ENCODE measurements at places on chromosomes 2 and 18. TPM values are rescaled to one million over a fixed set of nuclear protein-coding genes. Genes with fewer than 3 reads are reported as not detected.

DNA sequence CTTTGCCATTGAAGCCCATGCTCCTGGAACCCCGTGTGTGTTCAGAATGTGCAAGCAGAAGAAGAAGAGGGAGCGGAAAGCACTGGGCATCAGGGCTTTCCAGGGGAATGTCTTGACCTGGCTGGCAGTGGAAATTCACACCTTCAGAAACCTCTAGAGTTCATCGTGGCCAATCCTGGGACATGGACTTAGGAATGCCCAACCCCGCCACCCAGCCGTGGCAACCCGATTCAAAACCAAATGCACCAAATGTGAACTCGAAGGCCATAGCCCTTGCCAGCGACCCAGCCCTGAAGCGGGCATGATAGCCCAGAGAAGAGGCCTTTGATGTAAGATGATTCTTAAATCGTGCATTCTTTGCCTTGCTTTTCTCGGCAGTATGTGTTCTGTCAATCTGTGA lies 69.4 kb downstream of the ADI1 start:
- no peak for DNase-seq

GRCh38 chr2:202129841-202130240 lies 56.8 kb downstream of the KIAA2012 start:
- no peak for DNase-seq

L3MBTL4 gene
- 2.9 TPM for total RNA-seq

DNA sequence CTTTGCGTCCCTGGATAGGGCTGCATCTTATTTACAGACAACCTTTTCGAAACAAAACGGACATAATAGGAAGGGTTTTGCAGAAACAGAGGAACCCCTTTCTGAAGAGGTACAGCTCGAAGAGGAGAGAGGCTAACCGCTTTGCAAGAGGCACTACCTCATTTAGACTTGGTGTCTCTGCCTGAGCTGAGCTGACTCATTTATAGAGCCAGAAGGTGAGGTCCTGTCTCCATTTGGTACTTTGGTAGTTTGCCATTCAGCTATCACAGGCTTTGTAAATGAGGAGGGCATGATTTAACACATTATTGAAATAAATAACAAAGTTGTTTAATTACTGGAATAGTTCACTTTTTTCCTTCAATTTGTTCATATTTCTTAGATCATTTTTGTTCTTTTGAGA lies 2.2 kb upstream of the NXPH2 start:
- DNase-seq: no peak

ADD2 gene
- 119 TPM for total RNA-seq

DNA sequence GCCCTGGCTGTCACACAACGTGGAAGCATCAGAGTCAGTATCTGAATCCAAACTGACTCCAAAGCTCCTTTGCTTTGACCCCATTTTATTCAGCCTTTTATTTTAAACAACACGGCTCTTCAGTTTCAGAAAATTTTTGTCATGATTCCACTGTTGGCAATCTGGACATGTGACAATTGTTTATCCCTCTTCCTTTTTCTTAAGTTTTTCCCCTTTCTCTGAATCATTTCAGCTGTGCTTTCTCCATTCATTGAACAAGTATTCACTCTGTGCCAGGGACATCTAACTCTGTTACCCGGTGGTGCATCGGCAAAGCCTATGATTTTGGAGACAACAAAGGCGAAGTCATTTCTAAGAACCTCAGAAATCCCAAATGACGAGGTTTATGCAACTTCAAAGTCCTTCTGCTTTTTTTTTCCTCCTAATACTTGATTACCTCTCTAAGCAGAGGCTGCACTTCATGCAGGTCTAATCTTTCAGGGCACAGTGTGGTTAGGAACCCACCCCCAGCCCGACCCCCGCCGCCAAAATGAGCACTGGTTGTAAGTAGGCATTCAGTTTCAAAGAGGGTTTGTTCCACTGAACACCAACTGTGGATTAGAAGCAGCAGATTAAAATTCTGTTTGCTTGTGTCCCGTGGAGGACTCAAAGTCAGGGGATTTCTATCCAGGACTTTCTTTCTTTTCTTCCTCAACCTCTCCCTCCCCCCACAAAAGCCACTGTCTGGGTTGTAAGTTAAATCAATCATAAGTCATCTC lies 18.6 kb downstream of the ST6GAL2 start:
- no peak for DNase-seq

- no peak for DNase-seq
These were observed 3.9 kb downstream of the DTNB start for GRCh38 chr2:25669520-25669919.

- DNase-seq: no peak
These were observed 59.3 kb downstream of the MYL12B start for GRCh38 chr18:3321133-3321812.

- no peak for DNase-seq
These were observed 1.7 kb downstream of the SP140 start for GRCh38 chr2:230227216-230227615.

- DNase-seq: no peak
These were observed 41.7 kb downstream of the INPP5D start for GRCh38 chr2:233101816-233102215.

GRCh38 chr2:195651046-195651445 lies 6.0 kb upstream of the SLC39A10 start:
- no peak for DNase-seq

DLGAP1 gene
- total RNA-seq: 78.1 TPM

GRCh38 chr18:66867653-66868052 lies 263.8 kb upstream of the CDH19 start:
- no peak for DNase-seq

GRCh38 chr2:105881286-105882136 lies 136.8 kb downstream of the NCK2 start:
- DNase-seq: no peak

DNA sequence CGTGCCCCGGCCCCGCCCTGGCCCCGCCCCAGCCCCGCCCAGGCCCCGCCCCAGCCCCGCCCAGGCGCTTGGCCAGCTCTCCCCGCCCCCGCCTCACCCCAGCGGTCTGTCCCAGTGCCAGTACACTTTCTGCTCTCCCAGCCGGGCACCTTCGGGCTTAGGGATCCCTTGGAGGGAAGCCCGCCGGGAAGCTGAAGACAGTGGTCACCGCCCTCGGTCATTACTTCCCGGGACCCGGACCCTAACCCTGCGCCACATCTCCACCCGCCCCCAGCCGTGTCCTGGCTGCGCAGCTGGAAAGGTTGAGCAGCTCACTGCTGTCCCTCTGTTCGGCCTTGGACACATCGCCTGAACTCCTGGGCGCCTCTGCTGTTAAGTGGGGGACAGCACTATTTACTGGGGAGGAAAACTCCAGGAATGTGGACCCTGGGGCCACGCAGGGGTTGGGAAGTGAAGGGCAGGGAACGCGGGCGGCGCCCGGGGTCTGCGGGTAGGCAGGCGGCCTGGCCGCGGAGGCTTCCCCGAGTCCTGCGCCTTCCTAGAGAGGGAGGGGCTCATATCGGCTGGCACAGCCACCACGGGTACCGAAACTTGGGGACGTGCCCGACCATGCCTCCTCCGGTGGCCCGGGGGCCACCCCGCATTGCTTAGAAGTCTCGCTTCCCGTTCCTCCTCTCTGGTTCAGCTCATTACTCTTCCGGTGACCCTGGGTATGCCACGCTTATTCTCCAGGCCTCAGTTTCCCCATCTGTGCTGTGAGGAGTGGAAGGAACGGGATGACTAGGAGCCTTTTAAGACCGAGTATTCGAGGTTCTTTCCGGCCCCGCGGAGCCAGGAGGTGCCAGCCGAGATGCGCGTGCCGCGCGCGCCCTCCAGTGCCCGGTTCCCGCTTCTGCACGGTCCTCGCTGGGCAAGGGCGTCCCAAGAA lies 121.0 kb downstream of the GYPC start:
- peak; percentile 44 for DNase-seq

DNA sequence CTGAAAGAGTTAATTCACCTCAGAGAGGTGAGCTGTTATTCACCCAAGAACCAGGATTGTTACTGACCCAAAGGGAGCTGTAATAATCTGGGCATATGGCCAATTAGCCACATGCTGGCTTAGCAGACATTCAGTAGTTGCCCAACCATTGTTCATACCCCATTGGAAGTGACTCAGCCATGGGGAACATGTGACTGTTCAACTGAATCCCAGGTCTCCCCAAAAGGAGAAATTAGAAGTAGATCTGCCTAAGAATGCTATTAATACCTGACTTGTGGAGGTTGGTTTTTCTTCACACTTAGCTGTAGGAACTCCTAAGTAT lies 272.6 kb upstream of the UBE2E3 start:
- peak; percentile 2 for DNase-seq

- no peak for DNase-seq
These were observed 43.0 kb upstream of the CCDC68 start for GRCh38 chr18:55002261-55002660.

ZNF892 gene
- total RNA-seq: 30.4 TPM

DNA sequence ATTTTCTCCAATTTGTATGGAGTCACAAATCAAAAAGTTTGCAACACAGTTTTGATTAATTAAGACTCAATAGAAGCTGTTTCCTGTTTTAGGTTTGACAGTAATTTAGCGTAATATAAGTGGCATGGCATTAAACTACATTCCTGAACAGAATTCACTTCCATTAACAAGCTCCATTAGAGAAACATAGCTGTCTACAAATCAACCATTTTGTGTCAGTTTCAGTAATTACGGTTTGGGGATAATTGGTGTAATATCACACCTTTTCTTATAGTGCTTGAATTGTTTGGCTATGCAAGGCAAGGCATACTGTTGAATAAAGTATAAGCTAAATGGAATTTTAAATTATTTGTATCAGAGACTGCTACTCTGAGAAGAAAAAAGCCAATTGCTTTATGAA lies 585.5 kb downstream of the CBLN2 start:
- no peak for DNase-seq

DNA sequence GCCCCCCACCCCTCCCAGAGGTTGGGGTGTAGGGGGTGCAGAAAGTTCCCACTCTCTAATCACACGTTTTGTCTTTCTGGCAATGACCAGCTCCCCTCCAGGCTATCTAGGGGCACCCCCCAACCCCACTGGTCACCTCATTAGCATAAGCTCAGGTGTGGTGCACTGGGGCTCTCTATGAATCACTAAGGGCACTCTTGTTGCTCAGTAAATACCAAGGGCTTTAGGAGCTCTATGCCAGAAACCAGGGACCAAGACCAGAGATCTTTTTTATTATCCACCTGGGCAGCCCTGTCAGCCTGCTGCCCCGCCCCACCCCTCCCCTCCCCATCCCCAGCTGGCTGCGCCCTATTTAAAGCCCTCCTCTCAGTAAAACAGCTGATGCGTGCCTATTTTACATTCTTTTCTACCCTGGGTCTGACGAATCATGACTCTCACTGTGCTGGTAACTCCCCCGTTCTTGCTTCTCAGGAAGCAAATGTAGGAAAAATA lies 24.3 kb downstream of the NCK2 start:
- DNase-seq: no peak

REG3A gene
- total RNA-seq: 0.45 TPM

DNA sequence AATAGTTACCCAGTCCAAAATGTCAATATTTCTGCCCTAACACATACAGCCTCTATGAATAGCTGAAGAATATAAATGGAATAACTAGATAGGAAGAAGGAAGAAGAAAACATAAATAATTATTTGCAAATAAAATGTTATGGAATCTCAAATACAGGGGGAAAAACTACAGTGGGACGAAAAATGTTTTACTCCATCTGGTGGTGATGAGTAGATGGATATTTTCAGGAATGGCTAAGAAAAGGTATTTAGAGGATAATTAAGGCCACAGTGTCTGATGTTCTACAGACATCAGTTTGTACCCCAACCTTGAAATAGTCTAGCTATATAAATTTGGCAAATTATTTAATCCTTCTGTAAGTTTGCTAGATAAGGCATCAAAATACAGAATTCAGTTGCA lies 178.1 kb upstream of the FSHR start:
- peak; percentile 6 for DNase-seq

DNA sequence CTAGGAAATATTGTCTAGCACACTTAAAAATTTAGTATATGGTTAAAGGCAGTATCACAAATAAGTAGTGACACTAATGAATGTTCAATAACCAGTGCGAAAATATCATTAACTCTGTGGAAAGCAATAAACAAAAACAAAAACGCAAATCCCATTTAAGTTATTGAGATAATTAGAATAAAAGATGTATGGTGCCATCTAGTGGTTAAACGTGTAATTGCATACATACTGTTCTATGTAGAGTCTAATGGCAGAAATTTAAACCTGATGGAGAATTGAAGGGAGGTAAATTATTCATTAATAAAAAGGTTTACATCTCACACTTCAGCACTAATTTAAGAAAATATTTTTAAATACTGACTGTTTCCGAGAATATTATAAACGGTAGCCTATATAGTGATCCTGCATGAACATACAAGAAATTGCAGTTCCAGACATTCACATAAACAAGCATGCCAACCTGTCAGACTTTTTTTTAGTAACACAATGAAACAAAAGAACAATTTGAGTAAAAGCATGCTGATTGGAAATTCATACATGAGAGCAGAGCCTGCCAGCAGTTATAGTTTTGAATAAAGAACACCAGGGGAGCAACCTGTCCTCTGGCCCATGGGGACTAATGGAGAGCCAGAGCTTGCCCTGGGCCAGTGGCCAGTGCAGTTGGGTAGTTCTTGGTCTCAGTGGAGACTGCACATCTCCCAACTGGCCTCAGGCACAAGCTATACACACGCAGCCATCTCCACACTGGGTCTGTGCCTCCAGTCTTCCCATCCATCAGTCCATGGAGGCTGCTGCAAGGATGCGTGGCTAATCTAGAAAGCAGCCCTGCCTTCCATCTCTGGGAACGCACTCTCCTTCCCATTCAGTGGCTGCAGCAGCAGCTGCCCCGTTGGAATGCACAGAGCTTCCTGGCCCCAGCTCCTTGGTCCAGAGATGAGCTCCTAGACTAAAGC lies 28.0 kb downstream of the GCG start:
- peak; percentile 39 for DNase-seq

DNA sequence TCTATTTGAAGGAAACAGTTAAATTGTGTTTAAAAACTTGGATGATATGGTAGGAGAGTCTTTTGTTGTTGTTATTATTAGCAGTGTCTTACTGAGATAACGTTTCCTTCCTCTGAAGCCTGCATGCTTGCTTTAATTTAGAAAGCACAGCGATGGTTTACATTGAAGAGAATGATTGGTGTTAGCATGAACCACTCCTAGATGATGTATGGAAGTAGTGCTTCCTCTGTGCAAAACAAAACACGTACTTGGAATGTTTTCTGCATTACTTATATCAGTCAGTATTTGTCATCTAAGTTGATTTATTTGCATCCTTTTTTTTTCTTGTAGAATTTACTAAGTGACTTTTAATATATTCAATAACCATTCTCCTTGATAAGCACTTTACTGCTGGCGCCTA lies 89.0 kb downstream of the UGGT1 start:
- no peak for DNase-seq

GPD2 gene
- 62.2 TPM for total RNA-seq

DNA sequence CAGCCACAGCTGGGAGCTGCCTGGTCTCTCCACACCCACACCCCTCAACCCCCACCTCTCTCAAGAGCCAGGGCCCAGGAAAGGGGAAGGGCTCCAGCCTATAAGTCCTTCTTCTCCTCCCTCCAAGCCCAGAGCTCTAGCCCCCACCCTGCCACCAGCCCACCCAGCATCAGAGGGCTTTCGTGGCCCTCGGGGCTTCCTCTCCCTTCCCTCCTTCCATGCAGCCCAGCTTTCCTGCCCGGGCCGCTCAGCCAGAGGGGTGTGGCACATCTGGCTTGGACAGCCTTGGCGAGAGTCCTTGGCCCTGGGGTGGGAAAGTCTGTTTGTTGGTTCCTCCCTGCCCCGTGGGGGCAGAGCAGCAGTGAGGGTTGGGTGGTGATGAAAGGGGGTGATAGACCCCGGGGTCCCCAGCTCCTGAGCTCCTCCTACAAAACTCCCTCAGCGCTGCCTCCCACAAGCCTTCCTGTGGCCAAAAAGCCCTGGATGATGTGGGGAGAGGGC lies 7.0 kb downstream of the TNS1 start:
- DNase-seq: no peak

Measured in cerebellum (tissue), 4 donors.